ENCODE measurements at places on chromosomes 5 and 9.

DNA sequence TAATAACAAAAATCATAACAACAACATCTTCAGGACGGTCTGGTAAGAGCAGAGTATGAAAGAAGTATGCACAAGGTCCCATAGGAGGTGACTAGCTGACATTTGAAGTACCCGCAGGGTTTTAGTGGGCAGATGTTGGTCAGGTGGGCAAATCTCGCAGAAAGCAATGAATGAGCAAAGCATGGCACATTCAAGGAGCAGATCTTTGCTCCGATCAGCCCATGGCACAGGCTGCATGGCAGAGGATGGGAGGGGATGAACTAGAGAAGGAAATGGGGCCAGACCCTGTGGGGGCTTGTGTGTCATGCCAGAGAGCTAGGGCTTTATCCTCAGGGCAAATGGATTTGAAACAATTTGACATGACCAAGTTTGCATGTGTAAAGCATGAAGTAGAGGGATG lies 90.0 kb downstream of the SEMA6A start:
- DNase-seq = no peak

DNA sequence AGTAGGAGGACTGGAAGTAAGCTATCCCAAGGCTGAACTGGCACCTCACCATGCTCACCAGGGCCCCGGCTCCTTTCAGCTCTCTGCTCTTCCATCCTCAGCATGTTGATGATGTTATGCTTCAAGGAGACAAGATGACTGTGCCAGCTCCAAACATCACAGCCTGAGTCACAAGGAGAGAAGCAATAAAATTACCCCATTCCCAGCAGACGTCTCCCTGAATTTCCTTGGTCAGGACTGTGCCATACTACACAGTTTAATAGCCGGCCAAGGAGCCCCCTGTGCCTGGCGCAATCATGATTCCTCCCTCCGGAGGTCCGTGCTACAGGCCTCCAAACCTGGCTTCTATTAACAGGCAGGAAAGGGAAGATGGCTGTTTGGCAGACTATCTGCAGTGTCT lies 51.2 kb upstream of the ROR2 start:
- DNase-seq = no peak

DNA sequence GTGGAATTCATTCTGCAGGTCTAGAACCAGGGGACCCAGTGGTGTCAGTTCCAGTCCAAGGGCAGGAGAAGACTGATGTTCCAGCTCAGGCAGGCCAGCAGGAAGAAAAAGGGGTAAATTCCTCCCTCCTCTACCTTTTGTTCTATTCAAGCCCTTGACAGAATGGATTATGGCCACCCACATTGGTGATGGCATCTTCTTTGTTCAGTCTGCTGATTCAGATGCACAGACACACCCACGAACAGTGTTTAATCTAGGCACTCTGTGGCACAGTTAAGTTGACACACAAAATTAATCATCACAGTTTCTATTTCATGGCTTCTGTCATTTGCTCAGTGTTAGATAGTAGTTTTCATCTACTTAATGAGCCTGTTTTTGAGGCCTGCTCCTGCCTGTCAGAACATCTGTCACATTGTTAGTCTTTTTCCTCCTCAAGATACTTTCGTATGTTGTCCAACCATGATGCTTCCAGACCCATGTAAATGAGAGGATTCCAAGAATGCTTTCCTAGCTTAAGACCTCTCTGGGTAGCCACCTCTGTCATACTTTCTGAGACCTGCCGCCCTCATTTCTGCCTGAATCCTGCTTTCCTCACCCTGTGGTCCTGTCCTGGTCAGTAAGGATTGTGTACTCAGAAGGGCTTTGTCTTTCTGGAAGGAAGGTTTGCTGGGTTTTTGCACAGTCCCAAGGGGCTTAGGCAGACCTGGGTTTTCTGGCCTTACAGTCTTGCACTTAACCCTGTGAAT lies 72.5 kb downstream of the SPIN1 start:
- no peak for DNase-seq

GRCh38 chr5:39482098-39482497 lies 57.3 kb upstream of the DAB2 start:
- DNase-seq = no peak

GRCh38 chr9:94933511-94933828 lies 207.0 kb downstream of the AOPEP start:
- no peak for DNase-seq

- no peak for DNase-seq
Observed at GRCh38 chr5:134148986-134149539, 27.7 kb downstream of the SKP1 start.

GRCh38 chr9:37239224-37239859 lies 119.0 kb downstream of the ZCCHC7 start:
- no peak for DNase-seq

DNA sequence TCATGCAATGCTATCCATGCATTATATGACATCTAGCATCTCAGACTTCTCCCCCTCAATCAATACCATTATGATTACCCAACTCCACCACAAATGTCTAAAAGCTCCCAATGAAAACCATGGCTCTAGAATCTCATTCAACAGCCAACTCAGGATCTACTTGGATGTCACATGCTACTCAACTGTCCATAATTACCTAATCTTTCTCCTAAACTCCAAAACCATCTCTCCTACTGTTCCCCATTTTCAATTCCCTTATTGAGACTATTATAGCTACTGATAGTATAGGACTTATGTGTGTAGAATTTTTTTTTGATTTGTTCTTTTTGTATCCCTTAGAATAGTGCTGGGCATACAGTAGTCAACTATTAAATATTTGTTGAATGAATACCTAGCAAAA lies 8.2 kb upstream of the STRBP start:
- no peak for DNase-seq
